Bronchial epithelial cell (primary cell): ENCODE measurements at places on chromosomes 5 and 9. TPM values are rescaled to one million over a fixed set of nuclear protein-coding genes. Genes with fewer than 3 reads are reported as not detected.

Gene SOHLH1
- total RNA-seq = not detected in 2 replicates

Gene GABRA1
- total RNA-seq = not detected in 2 replicates

Gene IFNK
- total RNA-seq = not detected in 2 replicates

DNA sequence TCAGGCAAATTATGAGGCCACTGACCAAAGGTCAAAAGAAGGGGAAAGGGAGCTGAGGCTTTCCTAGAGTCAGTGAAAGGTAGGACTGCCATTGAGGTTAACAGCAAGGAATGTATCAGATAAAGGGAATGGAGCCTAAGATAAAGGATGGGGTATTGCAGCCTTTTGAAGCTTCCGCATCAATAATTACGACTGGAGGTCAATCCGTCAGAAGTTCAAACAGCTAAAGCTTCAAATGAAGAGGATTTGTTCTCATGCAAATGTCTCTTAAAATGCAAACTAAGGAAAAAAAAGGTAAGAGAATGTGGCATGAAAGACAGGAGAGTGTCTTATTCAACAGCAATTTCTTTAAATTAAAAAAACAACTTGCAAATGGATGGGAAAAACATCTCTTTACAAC, 341.1 kb upstream of the RGMB start:
- no peak for DNase-seq
